ENCODE measurements at places on chromosomes 3 and 15.

GRCh38 chr3:196603683-196604082, 35.2 kb downstream of the FBXO45 start:
- no peak for DNase-seq

DNA sequence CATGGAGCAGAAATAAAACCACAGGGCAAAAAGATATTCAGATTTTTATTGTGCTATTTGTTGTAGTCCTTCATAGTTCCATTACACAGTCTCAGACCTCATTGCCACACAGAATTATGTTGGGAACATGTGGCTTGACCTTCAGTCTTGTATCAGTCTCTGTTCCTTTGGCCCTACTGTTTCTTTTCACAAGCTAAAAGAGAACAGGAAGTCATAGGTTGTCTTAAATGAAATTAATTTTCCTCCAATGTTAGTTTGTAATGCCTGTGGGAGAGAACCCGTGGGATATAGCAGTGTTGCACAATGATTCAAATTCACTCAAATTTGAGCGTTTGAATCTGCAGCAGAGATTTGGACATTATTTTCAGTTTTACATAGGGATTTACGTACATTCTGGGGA, 359.9 kb downstream of the LRTM1 start:
- DNase-seq: no peak

DNA sequence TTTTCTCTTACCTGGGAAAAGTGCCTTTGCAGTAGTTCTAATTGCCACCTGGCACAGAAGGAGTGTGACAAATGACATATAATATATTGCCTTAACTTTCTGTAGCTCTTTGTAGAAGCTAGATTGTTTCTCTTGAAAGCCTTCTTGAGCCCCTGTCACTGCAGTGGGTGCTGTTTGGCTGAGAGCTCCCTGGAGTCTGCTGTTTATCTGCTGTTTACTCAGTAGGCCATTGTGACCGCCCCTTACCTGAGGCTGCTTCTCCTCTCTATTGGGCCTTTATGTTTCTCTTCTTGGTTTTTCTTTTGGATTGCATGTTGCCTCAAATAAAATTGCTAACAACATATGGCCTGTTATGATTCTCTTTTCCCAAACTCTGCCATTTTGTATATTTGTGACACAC, 16.7 kb downstream of the MAP2K5 start:
- DNase-seq: no peak

- DNase-seq: no peak
Measured at GRCh38 chr3:98761643-98762229, 1.4 kb upstream of the ST3GAL6 start.

- DNase-seq: no peak
Measured at GRCh38 chr3:181824961-181825360, 113.2 kb downstream of the SOX2 start.

Data from activated CD8-positive, alpha-beta memory T cell treated with anti-CD3 and anti-CD28 coated beads for 1 hour (primary cell).